ENCODE measurements at places on chromosomes 7 and 10.
A peak's percentile ranks its signal among the peaks of the same experiment; 100 is the strongest.

GRCh38 chr10:15321431-15322341 is 49.4 kb downstream of the FAM171A1 start:
- peaks cover 12% of the 10 kb centered on the region for H3K4me1 ChIP-seq
- no peaks in the 10 kb centered on the region for H3K36me3 ChIP-seq
- DNase-seq, result no peak
- no peaks in the 10 kb centered on the region for H3K27me3 ChIP-seq

DNA sequence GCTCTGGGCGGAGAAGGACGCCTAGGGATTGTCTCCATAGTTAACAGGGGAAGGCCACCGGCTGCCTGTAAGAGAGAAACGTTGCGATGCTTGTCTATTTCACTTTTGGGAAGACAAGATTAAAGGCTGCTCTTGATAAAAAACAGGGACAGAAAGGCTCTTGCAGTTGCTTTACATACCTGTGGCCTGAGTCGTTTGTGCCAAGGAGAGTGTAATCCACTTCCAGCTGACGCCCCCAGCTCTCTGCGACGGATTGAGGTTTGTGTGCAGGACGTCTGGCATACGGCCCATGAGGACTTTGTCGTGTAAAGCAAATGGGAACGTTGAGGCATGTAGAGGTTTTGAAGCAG is 1.1 kb downstream of the MAP3K8 start:
- H3K4me1 ChIP-seq, result peaks cover 78% of the 10 kb centered on the region
- no peak for DNase-seq

GRCh38 chr10:44242826-44243225 is 142.1 kb downstream of the CXCL12 start:
- no peak overlapping the region for H3K4me3 ChIP-seq
- H3K27ac ChIP-seq, result no peak overlapping the region
- H3K4me1 ChIP-seq, result no peaks in the 10 kb centered on the region
- H3K27me3 ChIP-seq, result no peaks in the 10 kb centered on the region

DNA sequence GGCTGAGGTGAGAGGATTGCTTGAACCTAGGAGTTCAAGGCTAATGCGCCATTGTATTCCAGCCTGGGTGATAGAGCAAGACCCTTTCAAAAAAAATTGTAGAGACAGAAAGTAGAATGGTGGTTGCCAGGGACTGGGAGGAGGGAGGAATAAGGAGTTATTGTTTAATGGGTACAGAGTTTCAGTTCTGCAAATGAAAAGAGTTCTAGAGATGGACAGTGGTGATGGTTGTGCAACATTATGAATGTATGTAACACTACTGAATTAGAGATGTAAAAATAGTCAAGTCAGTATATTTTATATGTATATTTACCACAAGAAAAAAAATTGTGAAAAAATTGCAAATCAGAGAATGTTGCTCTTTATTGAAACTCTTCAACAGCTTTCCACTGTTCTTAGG is 266.5 kb upstream of the NPY start:
- H3K4me3 ChIP-seq, result no peak overlapping the region
- H3K36me3 ChIP-seq, result no peaks in the 10 kb centered on the region
- H3K4me1 ChIP-seq, result no peaks in the 10 kb centered on the region
- no peak for DNase-seq
- no peak overlapping the region for H3K27ac ChIP-seq

GRCh38 chr10:97708976-97709946 is 4.3 kb upstream of the MARVELD1 start:
- H3K4me3 ChIP-seq, result no peak overlapping the region
- no peaks in the 10 kb centered on the region for H3K27me3 ChIP-seq
- no peaks in the 10 kb centered on the region for H3K36me3 ChIP-seq
- no peak for DNase-seq
- peaks cover 25% of the 10 kb centered on the region for H3K4me1 ChIP-seq

- no peaks in the 10 kb centered on the region for H3K36me3 ChIP-seq
- peaks cover 88% of the 10 kb centered on the region for H3K4me1 ChIP-seq
- peak overlapping the region; percentile 97 for H3K27ac ChIP-seq
- peak; percentile 93 for DNase-seq
- peak overlapping the region; percentile 50 for H3K4me3 ChIP-seq
These were observed 26.5 kb downstream of the GTF2IRD1 start for GRCh38 chr7:74479961-74480829.

DNA sequence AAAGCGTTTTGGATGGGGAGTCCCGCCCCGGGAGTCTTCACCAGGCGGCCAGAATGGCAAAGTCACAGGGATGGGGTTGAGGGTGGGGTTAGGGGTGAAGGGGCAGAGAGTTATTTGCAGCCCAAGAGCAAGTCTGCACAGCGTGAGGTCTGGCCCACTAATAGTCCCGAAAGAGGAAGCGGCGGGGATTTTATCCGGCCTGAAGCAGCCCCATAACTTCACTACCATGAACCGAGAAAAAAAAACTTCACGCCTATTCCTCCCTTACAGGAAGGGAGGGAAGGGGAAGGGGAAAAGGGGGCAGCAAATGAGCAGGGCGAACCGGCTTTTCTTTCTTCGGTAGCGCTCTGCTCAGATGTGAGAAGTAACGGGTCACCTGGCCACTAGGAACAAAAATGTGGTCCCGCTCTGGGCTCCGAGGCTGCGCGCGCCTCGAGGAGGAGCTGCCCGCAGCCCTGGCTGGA is 712 bp downstream of the ITPRIP start:
- no peaks in the 10 kb centered on the region for H3K27me3 ChIP-seq
- H3K4me1 ChIP-seq, result peaks cover 68% of the 10 kb centered on the region
- no peak for DNase-seq
- H3K36me3 ChIP-seq, result no peaks in the 10 kb centered on the region
- H3K4me3 ChIP-seq, result peak overlapping the region; percentile 72
- peak overlapping the region; percentile 95 for H3K27ac ChIP-seq

DNA sequence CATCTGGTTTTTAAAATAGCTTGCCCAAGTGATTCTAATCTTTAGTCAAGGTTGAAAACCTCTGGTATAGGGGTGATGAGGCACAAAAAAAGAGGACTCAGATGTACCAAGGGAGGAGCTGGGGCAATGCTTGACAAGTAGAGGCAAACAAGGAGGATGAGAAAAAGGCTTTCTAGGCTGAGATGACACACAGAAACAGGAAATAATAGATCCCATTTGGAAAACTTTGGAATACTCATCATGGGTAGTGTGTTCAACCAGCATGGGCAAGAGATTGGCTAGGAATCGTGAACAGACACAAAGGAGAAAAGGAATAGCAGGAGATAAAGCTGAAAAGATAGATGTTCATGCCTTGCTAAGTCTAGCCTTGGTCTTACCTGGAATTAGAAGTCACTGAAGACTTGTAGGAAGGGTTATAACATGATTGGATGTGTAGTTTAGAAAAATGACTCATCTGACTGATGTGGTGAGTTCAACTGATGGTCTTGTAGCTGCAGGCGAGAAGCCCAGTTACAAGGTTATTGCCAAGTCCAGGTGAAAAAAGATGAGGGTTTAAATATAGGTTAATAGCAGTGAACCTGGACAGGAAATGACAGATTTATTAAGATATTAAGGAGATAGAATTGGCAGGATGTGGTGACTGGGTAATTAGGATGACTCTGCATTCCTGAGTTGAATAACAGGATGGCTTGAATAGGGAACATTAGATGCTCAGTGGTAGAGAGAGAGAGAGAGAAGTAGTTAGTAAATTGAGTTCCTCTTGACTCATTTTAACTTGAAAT is 214.0 kb upstream of the LRGUK start:
- H3K4me1 ChIP-seq, result no peaks in the 10 kb centered on the region
- H3K27ac ChIP-seq, result no peak overlapping the region
- H3K36me3 ChIP-seq, result peaks cover 9% of the 10 kb centered on the region
- DNase-seq, result no peak
- no peaks in the 10 kb centered on the region for H3K27me3 ChIP-seq

GRCh38 chr7:117250245-117250644 is 72.6 kb downstream of the WNT2 start:
- H3K4me1 ChIP-seq, result no peaks in the 10 kb centered on the region
- no peak overlapping the region for H3K27ac ChIP-seq
- H3K27me3 ChIP-seq, result no peaks in the 10 kb centered on the region
- no peak for DNase-seq

DNA sequence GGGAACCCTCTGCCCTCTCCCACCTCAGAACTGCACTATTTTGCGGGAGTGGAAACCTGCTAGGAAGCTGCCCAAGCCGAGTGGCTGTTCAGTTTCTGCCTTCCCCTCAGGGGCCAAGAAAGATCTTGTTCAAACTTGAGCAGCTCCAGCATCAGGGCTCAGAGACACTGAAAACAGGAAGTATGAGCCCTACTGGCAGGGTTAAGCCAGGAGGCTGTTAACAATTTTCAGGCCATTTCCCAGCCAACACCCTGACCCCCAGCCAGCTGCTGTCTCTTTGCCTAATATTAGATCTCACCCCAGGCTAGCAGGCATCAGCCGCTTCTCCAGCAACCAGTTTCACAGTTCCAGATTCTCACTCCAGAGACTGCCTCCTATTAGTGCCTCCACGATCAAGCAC is 9.2 kb downstream of the PLAU start:
- H3K4me3 ChIP-seq, result no peak overlapping the region
- peak overlapping the region; percentile 86 for H3K27ac ChIP-seq
- peak; percentile 82 for DNase-seq
- peaks cover 10% of the 10 kb centered on the region for H3K36me3 ChIP-seq
- H3K27me3 ChIP-seq, result no peaks in the 10 kb centered on the region

- H3K36me3 ChIP-seq, result no peaks in the 10 kb centered on the region
- DNase-seq, result no peak
- H3K4me1 ChIP-seq, result no peaks in the 10 kb centered on the region
- H3K4me3 ChIP-seq, result no peak overlapping the region
- H3K27me3 ChIP-seq, result no peaks in the 10 kb centered on the region
- no peak overlapping the region for H3K27ac ChIP-seq
These were observed 248.3 kb downstream of the PHF14 start for GRCh38 chr7:11221984-11222383.

- H3K4me3 ChIP-seq, result no peak overlapping the region
- peaks cover 11% of the 10 kb centered on the region for H3K4me1 ChIP-seq
- no peak overlapping the region for H3K27ac ChIP-seq
- no peaks in the 10 kb centered on the region for H3K36me3 ChIP-seq
- no peaks in the 10 kb centered on the region for H3K27me3 ChIP-seq
These were observed 32.0 kb downstream of the ANTXRL start for GRCh38 chr10:46318799-46319198.

DNA sequence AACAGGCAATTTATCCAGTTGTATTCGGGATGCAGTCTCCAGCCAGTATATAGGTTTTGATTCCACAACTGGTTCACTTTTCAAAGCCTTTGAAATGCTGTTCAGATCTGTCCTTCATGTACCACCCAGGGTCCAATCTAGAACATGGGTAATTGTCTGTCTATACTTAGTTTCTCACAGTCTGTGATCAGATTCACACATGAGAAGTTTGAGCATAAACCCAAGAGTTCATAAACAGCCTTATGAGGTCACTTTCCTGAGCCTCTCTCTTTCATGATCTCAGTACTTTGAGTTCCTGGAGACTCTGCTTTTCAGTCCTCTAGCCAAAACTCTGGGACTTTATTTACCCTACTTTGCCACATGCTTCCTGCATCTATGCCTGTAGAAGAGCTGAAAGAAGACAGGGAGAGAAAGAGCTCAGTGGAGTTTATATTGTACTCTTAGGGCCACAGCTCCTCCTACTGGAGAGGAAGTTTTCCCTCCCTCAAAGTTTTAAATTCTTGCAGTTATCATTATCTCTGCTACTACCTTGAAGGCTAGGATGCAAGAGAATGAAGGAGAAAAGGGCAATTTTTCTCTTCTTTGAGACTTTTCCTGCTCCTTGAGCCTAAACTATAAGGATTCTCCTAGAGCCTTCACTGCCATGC is 172.0 kb downstream of the ZEB1 start:
- H3K4me3 ChIP-seq, result no peak overlapping the region
- DNase-seq, result no peak
- H3K36me3 ChIP-seq, result no peaks in the 10 kb centered on the region
- no peaks in the 10 kb centered on the region for H3K27me3 ChIP-seq
- no peaks in the 10 kb centered on the region for H3K4me1 ChIP-seq
- H3K27ac ChIP-seq, result no peak overlapping the region

DNA sequence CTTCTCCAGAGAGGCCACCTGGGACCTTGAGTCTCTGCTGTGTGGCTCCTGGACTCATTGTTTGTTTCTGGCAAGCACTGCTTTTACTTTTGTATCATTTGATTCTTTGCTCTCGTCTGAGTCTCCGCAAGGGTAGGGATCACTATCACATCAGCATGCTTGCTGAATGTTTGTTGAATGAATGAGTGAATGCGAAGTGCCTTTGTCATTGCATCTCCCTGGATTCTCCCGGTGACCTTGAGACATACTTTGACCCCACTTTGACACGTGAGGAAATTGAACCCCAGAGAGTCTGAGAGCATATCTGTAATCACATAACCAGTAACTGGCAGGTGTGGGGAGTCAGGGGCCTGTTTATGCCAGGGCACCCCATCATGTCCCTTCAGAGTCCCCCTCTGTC is 92.8 kb downstream of the ZMIZ1 start:
- H3K27me3 ChIP-seq, result no peaks in the 10 kb centered on the region
- peaks cover 29% of the 10 kb centered on the region for H3K36me3 ChIP-seq
- H3K4me1 ChIP-seq, result peaks cover 72% of the 10 kb centered on the region
- no peak overlapping the region for H3K27ac ChIP-seq
- no peak for DNase-seq
- no peak overlapping the region for H3K4me3 ChIP-seq

GRCh38 chr7:144378651-144379050 is 23.4 kb downstream of the ARHGEF5 start:
- no peak overlapping the region for H3K27ac ChIP-seq
- H3K27me3 ChIP-seq, result no peaks in the 10 kb centered on the region
- peak; percentile 43 for DNase-seq
- no peak overlapping the region for H3K4me3 ChIP-seq

GRCh38 chr10:48900371-48900801 is 39.3 kb downstream of the LRRC18 start:
- no peak overlapping the region for H3K4me3 ChIP-seq
- no peaks in the 10 kb centered on the region for H3K27me3 ChIP-seq
- H3K27ac ChIP-seq, result peak overlapping the region; percentile 46
- DNase-seq, result peak; percentile 31

GRCh38 chr7:150378115-150378852 is 846 bp upstream of the ZNF775 start:
- H3K4me3 ChIP-seq, result peak overlapping the region; percentile 87
- peaks cover 59% of the 10 kb centered on the region for H3K4me1 ChIP-seq
- no peak for DNase-seq

DNA sequence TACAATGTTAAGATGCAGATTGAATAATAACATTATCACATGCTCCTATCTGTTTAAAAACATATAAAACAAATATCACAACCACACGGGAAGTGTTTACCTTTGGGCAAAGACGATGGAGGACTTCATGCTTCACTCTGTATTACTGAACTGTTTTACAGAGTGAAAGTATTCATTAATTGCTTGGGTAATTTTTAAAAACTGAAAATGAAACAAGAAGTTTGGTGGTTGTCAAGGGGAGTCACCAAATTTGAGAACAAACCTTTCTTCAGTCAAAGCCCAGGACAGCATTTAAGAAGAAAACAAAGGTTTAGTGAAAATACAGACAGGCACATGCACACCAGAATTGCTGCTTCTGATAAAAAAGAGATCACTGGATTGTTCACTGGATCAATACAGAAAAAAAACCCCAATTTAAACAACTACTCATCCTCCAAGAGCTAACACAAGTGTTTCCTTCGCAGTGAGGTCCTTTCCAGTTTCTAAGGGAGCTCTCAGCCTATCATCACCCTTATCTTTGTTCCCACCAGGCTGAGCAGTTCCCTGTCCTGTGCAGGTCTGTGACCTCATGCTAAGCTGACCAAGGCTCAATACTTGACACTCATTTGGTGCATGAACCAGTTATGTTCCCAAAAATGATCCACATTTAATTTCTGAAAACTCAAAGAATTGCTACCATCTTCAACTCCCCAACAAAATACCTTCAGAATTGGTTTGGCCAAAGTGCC is 8.8 kb downstream of the PARP12 start:
- H3K27me3 ChIP-seq, result no peaks in the 10 kb centered on the region
- peaks cover 11% of the 10 kb centered on the region for H3K36me3 ChIP-seq
- H3K4me3 ChIP-seq, result no peak overlapping the region

Data from suprapubic skin (tissue), 4 donors.